ENCODE measurements at places on chromosomes 6 and 20. TPM values are rescaled to one million over a fixed set of nuclear protein-coding genes. Genes with fewer than 3 reads are reported as not detected.

The NKX2-2 gene
- not detected for polyA plus RNA-seq

DNA sequence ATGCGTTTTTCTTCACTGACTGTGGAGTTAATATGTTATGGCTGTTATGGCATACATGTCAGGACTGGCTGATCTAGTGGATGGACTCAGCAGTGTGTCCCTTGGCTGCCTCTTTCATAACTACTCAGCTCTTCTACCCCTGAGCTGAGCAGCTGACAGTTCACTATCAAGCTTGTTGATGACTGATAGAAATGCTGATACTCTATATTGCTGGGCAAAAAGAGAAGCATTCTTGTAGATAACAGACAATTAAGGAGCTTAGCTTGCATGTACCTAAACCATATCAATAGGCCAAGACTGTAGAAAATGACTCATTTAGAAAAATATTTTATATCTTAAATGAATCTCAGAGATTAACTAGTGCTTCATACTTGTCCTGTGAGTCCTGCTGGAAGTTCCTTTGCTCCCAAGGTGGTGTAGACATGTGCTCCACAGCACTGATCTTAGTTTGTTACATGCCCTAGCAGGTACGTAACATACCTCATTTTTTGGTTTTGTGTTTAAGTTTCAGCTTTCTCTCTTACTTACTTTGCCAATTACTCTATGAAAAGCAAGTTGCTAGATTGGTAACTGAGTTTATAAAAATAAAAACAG is 236.9 kb downstream of the GMDS start:
- no peak for DNase-seq

DNA sequence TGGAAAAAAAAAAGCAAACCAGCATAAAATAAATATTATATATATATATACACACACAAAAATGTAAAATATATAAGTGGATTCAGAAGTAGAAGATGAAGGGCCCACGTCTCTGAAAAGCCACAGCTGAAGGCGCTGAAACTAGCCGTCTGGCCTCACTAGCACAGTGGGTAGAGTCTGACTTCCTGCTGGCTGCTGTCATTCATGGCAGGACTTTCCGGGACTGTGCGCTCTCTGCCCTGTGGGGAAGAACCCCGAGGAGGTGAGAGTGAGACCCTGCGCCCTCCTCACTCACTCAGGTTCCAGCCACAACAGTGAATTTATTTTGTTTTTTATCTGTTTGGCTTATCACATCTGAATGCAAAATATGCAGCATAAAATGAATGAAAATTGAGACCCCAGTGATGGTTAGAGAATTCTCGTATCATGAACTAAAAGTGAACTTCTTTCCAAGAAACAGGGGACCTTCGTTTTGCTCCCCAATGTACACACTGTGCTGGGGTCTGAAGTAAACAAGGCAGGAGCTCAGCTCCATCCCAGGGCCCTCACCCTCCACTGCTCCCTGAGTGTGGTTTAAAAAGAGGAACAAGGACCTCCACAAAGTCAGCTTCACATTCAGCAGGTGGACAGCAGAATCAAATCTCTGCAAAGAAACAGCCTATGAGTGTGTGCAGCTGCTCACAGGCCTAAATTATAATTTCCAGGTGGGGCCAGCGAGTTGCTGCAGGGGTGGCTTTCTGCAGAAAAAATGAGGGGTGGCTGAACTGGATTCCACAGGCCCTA is 1.3 kb upstream of the RAMACL start:
- DNase-seq: no peak

DNA sequence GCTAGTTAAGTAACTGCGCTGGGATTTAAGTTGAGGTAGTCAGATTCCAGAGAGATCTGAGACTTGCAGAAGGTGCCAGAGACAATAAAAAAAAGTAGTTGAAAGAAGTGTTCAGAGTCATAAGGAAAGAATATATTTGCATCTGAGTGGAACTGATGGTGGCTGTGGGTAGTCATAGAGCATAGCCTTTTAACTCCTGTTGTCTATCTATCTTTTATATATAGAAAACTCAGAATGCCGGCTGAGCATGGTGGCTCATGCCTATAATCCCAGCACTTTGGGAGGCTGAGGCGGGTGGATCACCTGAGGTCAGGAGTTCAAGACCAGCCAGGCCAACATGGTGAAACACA is 62.0 kb downstream of the CARMIL1 start:
- DNase-seq: no peak

The ANKRD66 gene
- polyA plus RNA-seq: not detected

- DNase-seq: no peak
These were observed 413.9 kb upstream of the JARID2 start for GRCh38 chr6:14831937-14832336.

- no peak for DNase-seq
These were observed 4.8 kb upstream of the ZMYND8 start for GRCh38 chr20:47361057-47361915.

DNA sequence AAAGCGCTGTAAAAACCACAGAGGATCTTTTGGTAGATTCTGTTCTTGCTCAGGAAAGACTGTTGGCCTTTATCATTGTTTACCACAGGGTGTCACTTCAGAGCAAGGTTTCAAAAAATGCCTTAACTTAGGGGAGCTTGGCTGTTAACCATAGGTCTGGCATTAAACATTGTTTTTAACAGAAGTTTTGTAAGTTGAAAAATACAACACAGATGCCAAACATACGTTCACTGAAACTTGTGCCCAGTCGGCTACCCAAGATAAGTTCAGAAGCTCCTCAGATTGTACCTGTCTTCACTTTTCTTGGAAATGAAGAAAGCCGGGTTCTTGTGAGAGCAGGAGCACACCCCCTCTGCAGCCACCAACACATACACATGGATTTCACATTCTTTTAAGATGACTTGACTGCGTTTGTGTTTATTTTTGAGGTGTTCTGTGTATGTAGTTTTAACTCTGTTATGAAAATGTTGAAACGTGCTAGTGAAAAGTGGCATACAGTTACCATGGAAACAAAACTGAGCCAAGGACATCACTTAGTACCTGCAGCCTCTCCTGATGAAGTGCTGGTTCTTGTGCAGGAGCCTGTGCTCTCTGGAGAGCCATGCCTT is 64.9 kb downstream of the SYCP2L start:
- DNase-seq: peak; percentile 66

GRCh38 chr6:4664117-4664626 is 112.0 kb upstream of the CDYL start:
- DNase-seq: peak; percentile 77

The ALDH5A1 gene
- polyA plus RNA-seq: 0.75 TPM

DNA sequence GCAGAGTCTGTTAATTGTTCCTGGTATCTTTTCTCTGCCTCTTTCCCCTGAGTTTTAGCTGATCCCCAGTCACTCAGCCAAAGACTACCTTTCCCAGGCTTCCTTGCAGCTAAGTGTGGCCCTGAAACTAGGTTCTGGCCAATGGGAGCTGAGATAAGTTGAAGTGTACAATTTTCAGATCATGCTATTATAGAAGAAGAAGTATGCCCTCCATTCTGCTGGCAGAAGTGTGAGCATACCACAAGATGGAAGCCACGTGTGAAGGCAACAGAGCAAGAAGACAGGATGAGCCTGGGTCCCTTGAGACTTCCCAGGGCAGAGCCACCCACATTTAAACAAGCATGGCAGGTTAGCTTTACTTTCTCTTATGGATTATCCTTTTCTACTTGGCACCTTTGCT is 273.2 kb downstream of the HIVEP2 start:
- DNase-seq: no peak
